Stimulated activated CD8-positive, alpha-beta memory T cell treated with anti-CD3 and anti-CD28 coated beads, Interleukin-15, amount 100 ng/mL, for 4 hours (primary cell): ENCODE measurements at places on chromosomes 5 and 9.
A peak's percentile ranks its signal among the peaks of the same experiment; 100 is the strongest.

DNA sequence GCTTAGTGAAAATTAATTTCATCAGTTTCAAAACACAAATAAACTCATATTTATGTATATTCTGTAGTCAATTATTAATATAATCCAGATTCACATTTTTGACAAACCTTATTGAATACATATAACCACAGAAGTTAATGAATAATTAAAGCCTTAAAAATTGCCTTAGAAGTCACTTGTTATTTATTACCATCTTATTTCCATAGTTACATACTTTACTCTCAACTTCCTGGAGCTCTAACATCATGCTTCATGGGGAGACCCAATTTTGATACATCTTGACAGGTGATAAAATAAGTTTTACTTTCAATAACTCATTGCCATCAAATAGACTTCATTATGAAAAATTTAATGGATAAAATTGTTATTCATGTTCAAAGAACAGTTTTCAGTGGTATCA, 1038.7 kb downstream of the PTPRD start:
- no peak for DNase-seq

- no peak for DNase-seq
Measured at GRCh38 chr5:10262995-10263394, 12.9 kb downstream of the CCT5 start.

DNA sequence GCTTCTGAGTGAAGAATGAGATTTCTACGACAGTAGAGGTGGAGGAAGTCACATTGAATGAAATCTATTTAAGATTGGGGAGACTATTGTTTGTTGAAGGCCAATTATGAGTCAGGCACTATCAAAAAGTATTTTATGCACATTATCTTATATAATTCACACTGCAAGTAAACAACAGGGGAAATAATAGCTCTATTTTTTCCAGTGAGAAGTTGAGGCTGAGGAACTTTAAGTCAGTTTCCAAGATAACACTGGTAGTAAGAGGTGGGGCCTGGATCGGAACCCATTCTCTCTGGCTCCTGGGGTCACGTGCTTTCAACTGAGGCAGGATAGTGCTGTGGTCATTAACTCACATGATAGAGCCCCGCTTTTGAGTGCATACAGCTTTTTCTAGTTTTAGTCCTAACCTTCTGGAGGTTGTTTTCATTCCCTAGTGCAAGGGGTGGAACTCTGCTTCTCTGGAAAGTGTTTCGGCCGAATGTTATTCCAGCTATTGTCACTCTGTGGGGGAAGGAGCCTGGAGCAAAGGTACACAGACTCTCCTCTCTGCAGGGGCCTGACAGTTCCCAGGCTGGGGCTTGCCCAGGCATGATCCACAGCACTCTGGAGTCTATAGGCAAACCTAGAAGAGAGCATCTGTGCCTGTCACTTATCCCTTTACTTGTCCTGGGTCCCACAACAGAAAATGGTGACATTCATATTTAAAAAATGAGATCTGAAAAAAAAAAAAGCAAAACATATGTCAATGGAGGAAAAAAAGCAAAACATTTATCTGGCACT, 352.4 kb upstream of the ACTBL2 start:
- no peak for DNase-seq

GRCh38 chr5:156920042-156920860, 42.8 kb downstream of the TIMD4 start:
- DNase-seq = peak; percentile 11

DNA sequence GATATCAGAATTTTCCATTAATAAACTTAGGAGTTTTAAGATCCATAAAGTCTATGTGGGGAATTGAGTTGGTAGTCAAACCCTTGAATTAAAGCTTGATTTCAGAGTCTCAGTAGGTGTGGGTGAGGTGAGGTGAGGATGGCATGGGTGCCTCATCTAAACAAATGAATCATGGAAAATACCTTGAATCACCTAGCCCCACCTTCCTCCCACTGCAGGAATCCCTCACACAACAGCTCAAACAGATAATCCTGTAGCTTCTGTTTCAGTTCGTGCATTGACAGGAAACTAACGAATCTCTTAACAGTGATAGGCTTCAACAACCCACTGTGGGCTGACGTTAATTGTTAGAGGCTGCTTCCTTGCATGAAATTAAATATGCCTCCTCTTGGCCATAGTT, 185.0 kb downstream of the SREK1 start:
- DNase-seq = no peak

- DNase-seq = no peak
Measured at GRCh38 chr5:37738057-37738691, 101.7 kb downstream of the GDNF start.

GRCh38 chr5:83209963-83210362, 132.6 kb downstream of the XRCC4 start:
- no peak for DNase-seq

DNA sequence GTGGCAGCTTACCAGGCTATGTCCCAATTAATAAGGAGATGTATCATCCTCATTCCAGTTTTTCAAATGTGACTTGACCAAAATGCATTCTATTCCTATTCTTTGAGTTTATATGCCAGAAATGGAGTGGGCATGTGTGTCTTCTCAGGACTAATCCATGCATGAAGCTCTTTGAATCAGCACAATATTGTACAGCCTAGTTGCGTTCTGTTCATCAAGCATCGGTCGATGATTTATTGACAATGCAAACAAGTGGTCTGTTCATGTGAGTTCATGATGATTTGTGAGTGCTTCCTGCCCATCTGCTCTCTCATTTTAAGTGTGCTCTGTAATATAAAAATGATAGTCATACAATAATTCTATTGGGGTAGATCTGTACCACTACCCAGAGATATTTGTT, 48.3 kb downstream of the PALM2AKAP2 start:
- DNase-seq = no peak

GRCh38 chr5:91219803-91220371, 163.2 kb downstream of the ARRDC3 start:
- DNase-seq = no peak

- DNase-seq = no peak
Measured at GRCh38 chr5:43616535-43616934, 13.6 kb downstream of the NNT start.

DNA sequence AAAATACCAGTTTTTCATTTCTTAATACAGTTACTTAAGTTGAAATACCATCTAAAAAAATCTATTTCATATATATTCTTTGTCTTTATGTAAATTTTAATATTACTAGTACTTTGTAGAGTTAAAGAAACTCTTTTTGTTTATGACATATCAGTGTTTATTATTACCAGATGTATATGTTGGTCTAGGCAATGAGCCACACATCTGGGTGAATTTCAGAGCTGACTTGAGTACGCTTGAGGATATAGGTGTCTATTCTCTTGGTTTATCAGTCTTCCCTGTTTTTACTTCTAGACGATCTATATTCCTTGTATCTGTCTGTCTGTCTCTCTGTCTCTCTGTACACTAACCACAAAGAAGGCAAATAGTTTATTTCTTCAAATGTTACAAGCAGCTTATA, 2.9 kb downstream of the SMAD5 start:
- no peak for DNase-seq

DNA sequence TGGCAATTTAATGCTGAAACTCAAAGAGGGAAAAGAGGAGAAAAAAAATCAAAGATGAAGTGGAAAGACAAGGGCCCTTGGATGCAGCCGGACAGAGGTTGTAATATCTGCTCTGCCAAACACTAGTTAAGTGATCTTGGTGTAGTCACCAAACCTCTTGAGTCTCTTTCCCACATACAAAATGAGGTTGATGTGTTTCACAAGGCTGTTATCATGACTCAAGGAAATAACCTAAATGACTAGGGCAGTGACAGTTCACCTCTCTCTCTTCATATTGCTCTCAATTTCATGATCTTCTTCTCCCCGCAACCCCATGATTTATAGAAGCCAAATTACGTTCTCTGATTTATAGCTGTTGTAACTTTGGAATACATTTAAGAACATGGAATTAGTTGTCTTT, 44.9 kb downstream of the PIK3R1 start:
- DNase-seq = no peak

- no peak for DNase-seq
Measured at GRCh38 chr9:33633636-33634035, 109.6 kb downstream of the ANKRD18B start.

GRCh38 chr9:134764473-134765269, 115.9 kb upstream of the FCN2 start:
- DNase-seq = no peak

- no peak for DNase-seq
Measured at GRCh38 chr9:73167614-73168013, 15.9 kb downstream of the ANXA1 start.

- no peak for DNase-seq
Measured at GRCh38 chr5:61263561-61264272, 68.3 kb upstream of the ZSWIM6 start.

GRCh38 chr5:124872615-124873014, 126.2 kb upstream of the ZNF608 start:
- no peak for DNase-seq

DNA sequence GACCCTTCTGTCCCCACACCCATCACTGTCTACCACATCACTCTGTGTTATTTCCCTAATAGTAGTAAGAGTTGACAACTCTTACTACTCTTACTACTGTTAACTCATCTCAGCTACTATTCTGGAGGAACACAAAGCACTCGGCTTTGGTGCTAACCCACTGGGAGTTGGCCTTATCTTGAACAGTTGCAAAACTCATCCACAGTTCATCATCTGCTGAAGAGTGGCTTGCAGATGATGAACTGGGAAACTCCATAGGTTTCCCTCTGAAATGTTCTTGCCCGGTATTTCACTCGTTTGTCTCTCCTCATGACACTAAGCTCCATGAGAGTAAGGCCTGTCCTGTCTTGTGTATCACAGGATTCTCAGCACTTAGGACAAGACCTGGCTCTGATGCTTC, 221.4 kb downstream of the NR3C1 start:
- DNase-seq = no peak

- no peak for DNase-seq
Measured at GRCh38 chr9:138009803-138010690, 132.5 kb downstream of the CACNA1B start.

DNA sequence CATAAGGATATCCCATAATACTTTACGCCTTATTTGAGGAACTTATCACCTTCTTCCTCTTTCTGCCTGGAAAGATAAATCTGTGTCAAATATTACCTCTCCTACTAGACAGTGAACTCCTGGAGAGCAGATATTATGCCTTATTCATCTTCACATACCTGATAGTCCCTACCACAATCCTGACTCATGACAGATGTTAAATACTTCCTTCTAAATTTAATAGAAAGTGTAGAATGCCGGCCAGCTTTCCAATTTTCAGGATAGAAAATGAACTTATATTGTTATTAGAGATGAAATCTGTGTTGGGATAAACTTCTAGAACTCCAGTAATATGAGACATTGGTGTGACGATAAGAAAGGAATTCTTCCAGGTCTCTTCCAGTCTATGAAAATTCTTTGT, 89.0 kb downstream of the GCNT4 start:
- no peak for DNase-seq

DNA sequence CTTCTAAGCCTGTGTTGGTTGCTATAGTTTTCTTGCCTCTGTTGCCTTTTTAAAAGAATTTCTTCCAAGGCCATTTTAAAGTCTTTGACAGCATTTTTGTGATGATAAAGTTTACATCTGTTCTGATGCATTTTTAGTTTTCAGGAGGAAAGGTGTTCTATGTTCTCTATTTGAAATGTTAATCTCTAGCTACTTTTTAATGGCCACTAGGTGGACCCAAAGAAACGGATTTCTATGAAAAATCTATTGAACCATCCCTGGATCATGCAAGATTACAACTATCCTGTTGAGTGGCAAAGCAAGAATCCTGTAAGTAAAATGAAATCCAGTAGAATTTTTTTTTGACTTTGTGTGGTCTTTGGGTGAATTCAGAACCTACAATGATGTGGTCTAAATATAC, 60.2 kb downstream of the MELK start:
- DNase-seq = no peak

- DNase-seq = no peak
Measured at GRCh38 chr5:135690466-135690865, 111.7 kb upstream of the CXCL14 start.

GRCh38 chr9:104776797-104777196, 12.9 kb downstream of the NIPSNAP3B start:
- DNase-seq = no peak

DNA sequence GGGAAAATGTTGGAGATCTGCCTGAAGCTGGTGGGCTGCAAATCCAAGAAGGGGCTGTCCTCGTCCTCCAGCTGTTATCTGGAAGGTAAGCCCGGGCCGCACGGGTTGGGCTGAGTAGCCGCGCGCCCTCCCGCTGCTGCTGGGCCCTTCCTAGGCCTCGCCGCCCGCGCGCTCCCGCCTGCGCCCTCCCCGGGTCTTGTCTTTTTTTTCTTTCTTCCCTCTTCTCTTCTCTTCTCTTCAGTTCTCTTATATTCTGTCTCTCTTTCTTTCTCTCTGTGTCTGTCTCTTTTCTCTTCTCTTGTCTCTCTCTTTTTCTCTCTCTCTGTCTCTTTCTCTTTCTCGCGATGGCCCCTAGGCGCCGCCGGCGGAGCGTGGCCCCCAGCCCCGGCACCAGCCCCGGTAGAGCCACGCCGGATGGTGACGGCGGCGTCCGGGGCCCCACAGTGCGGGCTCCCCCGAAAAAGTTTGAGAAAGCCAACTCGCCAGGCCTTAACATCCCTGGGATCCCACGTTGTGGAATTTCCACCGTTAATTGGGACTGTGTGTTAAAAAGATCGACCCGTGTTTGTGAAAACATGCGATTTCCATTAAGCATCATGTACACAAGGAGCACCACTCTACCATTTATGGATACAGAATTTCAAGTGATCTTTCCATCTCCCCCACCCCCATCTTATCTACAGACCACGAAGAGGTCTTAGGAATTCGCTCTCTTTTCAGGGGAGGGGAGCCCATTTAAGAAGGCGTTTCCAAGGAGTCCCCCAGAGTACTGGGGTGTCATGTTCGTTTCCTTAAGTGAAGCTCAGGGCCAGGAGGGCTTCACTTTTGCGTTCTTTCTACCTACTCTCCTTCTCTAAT, 616 bp downstream of the ABL1 start:
- DNase-seq = no peak

- DNase-seq = no peak
Measured at GRCh38 chr9:94554439-94555331, at the start of gene PCAT7. Gene PCAT7 (plus strand): TSS chr9:94555083.

DNA sequence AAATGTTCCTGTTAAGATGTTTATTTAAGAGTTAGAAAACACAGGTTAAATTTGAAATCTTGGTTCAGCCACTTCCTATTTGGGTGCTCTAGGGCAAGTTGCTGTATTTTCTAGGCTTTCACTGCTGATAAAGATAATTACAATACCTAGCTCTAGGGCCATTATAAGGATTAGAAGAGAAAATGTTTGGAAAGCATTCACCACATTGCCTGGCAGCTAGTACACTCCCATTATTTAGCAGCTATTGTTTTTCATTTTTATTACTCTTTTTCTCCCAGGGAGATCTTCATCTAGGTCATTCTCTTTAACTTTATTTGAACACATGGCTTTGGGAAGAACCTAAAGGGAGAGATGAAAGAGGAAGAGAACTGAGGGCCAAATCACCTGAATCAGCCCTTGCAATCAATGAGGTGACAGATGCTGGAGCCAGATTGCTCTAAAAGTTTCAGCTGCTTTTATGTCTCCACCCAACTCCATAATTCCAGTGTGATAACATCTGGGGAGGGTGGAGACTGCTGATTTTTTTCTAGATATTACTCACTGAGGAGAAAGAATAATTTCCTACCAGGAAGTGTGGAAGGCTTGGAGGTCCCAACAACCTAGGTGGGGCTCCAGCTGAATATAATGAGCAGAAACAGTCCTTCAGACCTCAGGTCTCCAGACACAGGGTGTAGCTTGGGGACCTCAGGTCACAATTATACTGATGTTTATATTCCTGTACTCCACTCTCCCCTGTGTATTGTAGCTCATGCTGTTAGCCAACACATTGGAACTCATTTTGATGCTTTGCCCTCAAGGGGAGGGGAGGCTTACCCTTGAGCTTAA, 640.0 kb downstream of the RAB3C start:
- DNase-seq = no peak

GRCh38 chr5:82586181-82586580, 308.0 kb upstream of the RPS23 start:
- DNase-seq = no peak
